ENCODE measurements at places on chromosomes 11 and 22.
A peak's percentile ranks its signal among the peaks of the same experiment; 100 is the strongest.

DNA sequence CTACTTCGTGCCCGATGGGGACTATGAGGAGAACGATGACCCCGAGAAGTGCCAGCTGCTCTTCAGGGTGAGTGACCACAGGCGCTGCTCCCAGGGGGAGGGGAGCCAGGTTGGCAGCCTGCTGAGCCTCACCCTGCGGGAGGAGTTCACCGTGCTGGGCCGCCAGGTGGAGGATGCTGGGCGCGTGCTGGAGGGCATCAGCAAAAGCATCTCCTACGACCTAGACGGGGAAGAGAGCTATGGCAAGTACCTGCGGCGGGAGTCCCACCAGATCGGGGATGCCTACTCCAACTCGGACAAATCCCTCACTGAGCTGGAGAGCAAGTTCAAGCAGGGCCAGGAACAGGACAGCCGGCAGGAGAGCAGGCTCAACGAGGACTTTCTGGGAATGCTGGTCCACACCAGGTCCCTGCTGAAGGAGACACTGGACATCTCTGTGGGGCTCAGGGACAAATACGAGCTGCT lies 751 bp downstream of the FIBIN start:
- no peak for DNase-seq

DNA sequence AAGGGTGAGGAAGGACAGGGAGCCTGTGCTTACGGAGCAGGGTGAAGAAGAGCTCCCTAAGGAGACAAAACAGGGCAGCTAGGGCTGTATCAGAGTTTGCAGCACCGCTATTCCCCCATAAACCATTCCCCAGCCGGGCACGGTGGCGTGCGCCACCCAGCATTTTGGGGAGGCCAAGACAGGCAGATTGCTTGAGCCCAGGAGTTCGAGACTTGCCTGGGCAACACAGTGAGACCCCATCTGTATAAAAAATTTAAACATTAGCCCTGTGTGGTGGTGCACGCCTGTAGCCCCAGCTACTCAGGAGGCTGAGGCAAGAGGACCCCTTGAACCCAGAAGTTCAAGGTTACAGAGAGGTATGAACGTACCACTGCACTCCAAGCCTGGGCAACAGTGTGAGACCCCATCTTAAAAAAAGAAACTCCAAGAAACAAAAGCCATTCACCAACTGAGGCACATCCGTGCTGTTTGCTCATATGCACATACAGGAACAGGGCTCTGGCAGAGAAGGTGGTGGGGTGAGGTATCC lies 4.7 kb downstream of the GAL3ST1 start:
- no peak for DNase-seq

DNA sequence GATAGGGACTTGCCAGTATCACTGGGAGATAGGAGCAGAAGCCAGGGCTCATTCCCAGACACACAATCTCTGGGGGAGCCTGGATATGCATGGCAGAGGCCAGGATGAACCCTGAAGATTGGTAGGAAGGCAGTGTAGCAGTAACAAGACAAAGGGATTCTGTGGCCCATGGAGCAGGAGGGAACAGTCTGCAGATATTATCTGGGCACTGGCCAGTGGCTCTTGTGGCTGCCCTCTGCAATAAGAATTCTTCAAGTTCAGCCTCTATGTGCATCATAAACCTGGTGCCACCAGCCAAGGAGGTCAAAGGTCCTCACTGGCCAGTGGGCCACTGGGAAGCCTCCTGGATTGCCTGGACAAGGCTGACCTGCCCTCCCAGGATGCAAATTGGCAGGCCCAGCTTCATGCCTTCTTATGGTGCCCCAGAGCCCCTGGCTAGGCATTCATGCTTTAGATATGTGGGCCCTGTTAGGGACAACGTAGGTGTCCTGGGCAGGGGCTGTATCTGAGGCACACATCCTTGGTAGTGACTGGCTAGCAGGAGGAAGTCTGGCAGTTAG lies 29.2 kb downstream of the KCNQ1OT1 start:
- DNase-seq, result no peak

GRCh38 chr22:46971099-46971763 lies 208.8 kb downstream of the TBC1D22A start:
- DNase-seq, result peak; percentile 77

DNA sequence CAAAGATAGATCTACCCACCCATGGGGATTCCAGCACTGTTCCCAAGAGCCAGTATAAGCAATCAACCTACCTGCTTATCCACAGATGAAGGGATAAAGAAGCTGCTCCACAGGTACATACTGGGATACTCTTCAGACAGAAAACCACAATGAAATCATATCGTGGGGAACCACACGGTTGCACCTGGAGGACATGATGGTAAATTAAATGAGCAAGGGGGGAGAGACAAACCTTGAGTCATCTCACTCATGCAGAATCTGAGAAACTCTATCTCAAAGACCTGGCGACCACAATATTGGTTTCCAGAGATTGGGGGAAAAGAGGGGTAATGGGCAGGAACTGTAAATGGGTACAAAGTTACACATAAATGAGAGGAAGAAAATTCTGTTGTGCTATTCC lies 14.5 kb downstream of the RGL4 start:
- no peak for DNase-seq

GRCh38 chr11:88293931-88294330 lies 43.6 kb downstream of the CTSC start:
- no peak for DNase-seq

GRCh38 chr11:121892131-121892681 lies 223.8 kb downstream of the BLID start:
- DNase-seq, result no peak

- no peak for DNase-seq
These were observed 29.6 kb upstream of the CCDC134 start for GRCh38 chr22:41770715-41771468.

GRCh38 chr22:42805016-42805997 lies 51.8 kb downstream of the ARFGAP3 start:
- DNase-seq, result peak; percentile 45

DNA sequence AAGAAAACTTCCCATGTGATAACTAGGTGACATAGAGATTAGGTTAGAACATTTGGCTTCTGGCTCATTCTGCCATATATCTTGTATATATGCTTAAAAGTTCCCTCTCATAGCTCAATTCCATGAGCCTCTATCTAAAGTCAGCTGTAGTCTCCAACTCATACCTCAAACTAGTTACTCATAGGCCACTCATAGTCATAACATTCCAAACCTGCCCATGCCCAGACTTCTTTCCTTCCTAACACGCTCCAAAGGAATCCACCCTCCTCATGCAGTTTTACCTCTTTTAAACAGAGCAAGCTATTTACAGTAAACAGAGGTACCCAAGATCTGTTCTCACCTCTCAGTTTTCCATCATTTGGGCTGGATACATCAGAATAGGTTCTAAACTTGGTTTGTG lies 39.4 kb downstream of the GLYATL2 start:
- DNase-seq, result no peak

- no peak for DNase-seq
These were observed 32.7 kb upstream of the PARVG start for GRCh38 chr22:44147821-44148574.

- no peak for DNase-seq
These were observed 841 bp upstream of the EIF4G2 start for GRCh38 chr11:10809373-10810160.

- no peak for DNase-seq
These were observed 34.3 kb downstream of the GUCY1A2 start for GRCh38 chr11:106983991-106984390.

- DNase-seq, result no peak
These were observed 10.4 kb upstream of the EIF3M start for GRCh38 chr11:32573228-32573627.

- DNase-seq, result no peak
These were observed 6.4 kb downstream of the ACRV1 start for GRCh38 chr11:125674210-125674609.

DNA sequence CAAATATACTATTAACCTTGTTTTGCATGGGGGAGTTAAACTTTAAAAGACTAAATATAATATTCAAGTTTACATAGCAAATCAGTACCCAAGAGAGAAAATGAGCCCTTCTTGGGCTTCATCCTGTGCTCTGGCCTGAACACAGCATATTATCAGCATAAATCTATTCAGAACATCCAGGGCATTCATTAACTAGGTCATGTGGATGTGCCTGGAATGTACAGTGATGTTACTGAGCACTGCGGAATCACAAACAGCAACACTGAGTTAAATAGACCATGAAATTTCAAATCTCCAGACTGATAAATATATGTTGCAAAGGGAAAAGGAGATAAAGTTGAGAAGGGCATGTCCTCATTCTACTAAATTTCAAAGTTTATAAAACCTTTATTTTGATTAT lies 426.4 kb downstream of the AASDHPPT start:
- DNase-seq, result no peak

DNA sequence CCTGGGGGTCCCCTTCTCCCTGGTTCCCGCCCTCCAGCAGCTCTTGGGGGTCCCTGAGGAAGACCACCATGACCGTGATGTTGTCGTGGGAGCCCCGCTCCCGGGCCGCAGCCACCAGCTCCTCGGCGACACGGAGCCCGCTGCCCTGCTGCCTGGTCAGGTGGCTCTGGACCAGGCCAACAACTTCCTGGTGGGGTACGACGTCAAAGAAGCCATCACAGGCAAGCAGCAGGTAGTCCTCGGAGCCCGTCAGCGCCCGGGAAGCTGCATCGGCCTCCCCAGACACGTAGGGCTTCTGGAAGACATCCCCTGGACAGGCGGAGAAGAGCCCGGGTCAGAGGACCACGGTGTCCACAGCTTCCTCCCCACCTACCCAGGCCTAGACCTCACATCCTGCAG lies 29.5 kb downstream of the PPM1F start:
- no peak for DNase-seq

DNA sequence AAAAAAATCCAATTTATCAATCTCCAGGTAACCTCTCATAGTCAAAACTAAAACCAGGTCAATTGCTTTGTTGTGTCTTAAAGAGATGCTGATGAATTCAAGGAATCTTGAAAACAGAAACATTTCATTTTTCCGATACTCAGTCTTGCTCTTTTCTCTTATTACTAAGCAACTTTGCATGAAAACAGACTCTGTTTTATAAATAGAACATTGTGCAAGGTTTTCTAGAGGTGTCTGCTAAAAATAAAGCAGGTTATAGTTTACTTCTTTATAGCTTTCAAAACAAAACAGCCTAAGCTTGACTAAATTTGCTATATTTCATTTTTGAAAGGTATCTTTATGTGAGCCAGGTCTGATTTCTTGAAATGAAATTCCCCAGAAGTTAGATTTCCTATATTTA lies 109.3 kb downstream of the ARL14EP start:
- no peak for DNase-seq

DNA sequence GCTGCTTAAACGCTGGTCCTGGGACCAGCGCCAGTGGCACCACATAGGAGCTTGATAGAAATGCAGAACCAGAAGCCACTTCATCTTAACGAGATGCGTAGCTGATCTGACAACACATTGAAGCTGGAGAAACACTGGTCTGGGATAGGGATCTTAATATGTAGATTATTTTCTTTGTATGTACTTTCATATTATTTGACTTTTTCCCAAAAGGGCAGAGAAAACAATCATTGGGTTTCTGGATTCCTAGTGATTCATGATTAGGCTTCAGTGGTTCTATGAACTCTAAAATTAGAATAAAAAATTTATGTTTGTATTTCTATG lies 12.3 kb downstream of the MPEG1 start:
- DNase-seq, result no peak

- DNase-seq, result peak; percentile 50
These were observed 13.6 kb upstream of the CD3E start for GRCh38 chr11:118290923-118291322.

GRCh38 chr22:30816413-30816812 lies 121.7 kb downstream of the OSBP2 start:
- no peak for DNase-seq

DNA sequence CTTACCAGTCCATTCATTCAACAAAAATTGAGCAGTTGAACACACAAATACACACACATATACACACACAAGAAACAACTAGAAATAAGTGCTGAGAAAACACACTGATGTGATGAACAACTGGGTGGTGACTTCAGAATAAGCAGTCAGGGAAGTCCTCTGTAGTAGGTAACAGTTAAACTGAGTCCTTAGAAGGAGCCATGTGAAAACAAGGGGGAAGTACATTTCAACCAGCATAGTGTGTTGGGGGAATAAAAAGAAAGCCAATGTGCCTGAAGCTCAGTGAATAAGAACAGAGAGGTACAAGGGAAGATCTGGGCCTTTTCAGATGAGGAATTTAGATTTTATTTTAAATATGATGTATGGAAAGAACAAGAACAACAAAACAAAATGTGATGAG lies 6.8 kb upstream of the TMEM123 start:
- no peak for DNase-seq

- DNase-seq, result no peak
These were observed 128.5 kb downstream of the CD44 start for GRCh38 chr11:35267504-35267903.

GRCh38 chr11:5992604-5993251 lies 5.9 kb upstream of the OR52L1 start:
- DNase-seq, result peak; percentile 9

- DNase-seq, result peak; percentile 50
These were observed 2.6 kb downstream of the PATZ1 start for GRCh38 chr22:31343235-31344191.

- no peak for DNase-seq
These were observed 1.9 kb downstream of the TPP1 start for GRCh38 chr11:6617315-6617781.

GRCh38 chr11:95920460-95921105 lies 3.3 kb downstream of the MTMR2 start:
- DNase-seq, result no peak

DNA sequence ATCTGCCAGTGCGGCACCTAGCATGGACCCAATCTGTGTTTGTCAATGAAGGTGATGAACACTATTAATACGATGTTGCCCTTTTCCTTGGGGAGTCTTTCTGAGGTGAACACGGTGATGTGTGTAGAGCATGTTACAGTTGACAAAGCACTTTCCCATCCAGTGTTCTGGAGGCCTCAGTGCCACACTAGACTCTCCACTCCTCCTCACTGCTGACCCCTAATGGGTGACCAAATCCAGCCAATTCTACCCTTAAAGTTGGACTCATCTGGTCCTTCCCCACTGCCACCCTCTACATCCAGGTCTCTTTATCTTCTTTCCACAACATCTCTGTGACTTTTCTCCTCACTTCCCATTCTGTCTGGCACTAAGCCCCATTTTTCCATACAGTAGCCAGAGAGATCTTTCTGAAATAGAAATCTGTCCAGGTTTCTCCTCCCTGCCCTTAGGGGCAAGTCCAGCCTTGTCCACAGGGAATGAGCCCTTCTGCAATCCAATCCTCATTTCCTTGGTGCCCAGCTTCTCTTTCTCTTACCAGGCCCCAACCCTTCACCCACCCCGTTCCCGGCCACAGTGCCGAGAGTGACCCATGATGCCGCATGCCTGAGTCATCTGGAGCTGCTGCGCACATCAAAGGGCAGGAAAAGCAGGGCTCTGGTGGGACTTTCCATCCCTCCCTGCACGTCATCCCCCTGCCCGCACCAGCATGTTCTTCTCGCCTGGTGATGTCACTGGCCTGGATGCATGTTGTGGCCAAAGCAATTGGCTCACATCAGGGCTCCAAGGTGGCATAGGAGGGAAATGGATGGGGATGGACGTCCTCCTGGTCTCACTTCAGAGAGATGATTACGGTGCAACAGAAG lies 64.2 kb downstream of the RASSF10 start:
- no peak for DNase-seq

- DNase-seq, result no peak
These were observed 909.8 kb downstream of the METTL15 start for GRCh38 chr11:29017941-29018340.

GRCh38 chr11:12206529-12206928 lies 96.1 kb downstream of the MICAL2 start:
- no peak for DNase-seq

GRCh38 chr22:42365942-42366695 lies 66.1 kb downstream of the NFAM1 start:
- DNase-seq, result peak; percentile 45
